T-helper 17 cell (primary cell): ENCODE measurements at places on chromosomes 2 and 18.

DNA sequence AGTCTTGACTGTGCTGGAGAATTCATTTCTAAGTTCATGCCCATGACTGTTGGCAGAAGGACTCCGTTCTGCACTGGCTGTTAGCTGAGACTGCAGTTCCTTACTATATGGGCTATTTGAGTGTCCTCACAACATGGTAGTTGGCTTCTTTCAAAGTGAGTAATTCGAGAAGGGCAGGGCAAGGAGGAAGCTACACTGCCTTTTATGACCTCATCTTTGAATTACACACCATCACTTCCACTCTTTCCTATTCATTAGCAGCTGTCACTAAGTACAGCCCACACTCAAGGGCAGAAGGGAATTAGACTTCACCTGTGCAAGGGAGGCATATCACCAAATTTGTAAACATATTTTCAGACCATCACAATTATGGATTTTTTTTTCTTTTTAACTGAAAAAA lies 55.9 kb upstream of the EPAS1 start:
- DNase-seq: no peak

DNA sequence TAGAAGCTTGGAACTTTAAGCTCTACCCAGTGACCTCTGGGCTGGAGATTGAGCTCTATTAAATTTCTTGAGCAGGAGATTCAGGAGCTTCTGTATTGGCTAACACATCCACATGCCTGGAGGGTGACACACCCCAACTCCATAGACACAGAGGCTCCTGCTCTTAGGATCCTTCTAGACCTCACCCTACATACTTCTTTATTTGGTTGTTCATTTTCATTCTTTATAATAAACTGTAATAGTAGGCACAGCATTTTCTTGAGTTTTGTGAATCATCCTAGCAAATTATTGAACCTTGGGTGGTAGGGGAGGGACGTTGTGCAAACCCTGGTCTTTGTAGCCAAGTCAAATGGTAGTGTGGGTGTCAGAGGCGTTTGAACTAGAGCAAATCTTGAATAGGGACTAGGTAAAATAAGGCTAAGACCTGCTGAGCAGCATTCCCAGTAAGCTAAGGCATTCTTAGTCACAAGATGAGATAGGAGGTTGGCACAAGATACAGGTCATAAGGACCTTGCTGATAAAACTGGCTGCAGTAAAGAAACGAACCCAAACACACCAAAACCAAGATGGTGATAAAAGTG lies 323.8 kb upstream of the GALNT5 start:
- DNase-seq: no peak

DNA sequence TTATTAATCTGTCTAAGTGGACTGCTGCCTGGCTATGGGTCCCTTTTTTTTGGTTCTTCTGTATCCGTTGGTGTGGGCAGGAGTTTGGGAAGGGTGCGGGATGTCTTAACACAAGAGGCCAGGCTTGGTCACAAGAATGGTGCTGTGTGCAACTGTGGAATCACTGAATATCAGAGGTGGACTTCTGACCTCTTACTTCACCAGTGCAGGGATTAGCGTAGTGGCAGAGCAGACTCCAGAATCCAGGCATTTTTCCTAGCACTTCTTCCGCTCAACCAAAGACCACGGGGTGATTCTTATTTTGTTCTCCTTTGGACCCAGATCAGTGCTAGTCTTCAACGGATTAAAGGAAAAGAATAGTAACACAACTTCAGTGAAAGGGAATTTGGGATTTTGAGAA lies 254.3 kb upstream of the TNP1 start:
- DNase-seq: no peak

GRCh38 chr2:140814141-140814540 lies 1316.7 kb downstream of the LRP1B start:
- DNase-seq: no peak

DNA sequence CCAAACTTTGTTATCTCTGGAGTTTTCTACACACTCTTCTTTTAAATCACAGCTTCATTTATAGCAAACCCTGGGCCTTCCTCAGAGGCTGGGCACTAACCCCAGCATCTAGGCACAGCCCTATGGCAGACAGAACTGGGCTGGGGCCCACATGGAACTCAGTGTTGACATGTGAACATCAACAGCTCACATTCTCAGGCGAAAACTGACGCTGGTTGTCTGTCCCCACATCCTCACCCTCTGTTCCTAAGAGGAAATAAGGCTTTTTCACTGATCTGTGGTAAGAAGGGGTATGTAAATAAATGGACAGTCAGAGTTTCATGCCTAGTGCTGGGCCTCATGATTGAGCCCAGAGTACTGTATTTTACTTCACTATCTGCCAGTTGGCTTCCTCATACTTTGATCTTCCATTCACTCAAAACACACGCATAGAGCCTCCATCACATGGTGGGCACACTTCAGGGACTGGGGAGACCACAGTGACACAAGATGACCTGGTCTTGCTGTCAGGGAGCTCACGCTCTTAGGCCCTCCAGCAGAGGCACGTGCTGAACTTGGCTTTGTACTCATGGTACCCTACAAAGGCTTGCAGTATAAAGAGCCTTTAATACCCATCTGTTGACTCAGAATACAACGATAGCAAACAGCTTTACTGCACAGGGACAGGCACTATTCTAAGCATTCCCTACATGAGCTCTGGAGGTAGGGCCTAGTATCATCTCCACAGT lies 43.0 kb downstream of the EFEMP1 start:
- DNase-seq: no peak

GRCh38 chr2:73776381-73776780 lies 3.5 kb downstream of the DUSP11 start:
- DNase-seq: no peak

DNA sequence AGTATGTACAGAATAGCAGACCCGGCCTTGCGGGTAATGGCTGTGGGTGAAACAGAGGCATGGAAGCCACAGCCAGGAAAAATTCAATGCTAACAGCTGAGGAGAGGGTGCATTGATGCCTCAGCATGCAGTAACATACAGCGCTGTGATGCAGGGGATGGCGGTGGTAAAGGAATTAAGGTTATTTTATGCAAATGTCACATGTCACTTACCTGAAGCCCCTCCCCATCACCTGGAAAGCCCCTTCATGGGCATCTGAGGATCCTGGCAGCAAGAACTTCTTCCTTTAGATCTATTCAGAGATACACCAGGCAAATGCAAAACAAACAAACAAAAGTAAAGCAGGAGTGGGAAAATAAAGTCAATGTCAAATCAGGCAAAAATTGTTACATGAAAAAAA lies 1.7 kb upstream of the SP110 start:
- DNase-seq: no peak

DNA sequence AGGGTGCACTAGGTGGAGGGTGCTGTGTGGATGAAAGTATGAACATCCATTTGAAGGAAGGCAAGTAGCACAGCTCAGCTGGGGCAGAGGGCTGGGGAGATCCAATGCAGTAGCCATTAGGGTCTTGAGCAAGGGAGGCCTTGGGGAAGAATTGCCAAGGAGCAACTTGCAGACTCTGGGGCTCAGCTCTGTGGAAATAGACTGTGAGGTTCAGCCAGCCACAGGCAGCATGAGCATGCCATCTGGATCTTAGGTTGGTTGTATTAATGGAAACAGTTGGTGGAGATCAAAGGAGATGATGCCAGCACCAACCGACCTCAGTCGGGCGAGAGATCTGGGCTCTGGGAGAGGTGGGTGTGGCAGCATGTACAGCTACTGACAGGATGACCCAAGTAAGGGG lies 5.6 kb downstream of the ZAP70 start:
- no peak for DNase-seq

- no peak for DNase-seq
Observed at GRCh38 chr18:13616041-13616440, 110.3 kb downstream of the FAM210A start.

- no peak for DNase-seq
Observed at GRCh38 chr18:9153256-9153655, 16.7 kb downstream of the ANKRD12 start.

DNA sequence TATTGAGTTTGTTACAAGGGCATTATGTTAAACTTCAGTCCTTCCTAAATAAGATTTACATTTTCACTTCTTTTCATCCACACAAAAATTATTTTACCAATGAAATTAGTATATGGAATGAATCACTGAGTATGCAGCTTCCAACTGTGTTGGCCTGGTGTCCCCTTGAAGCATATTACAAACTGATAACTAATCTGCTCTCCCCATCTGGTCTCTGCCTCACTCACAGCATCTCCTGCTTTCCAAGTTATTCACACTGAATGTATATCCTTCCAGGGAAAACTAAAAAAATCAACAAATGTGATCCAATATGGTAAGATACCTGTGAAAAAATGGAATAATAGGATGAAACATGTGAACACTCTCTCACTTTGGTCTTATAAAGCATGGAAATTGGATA lies 90.0 kb upstream of the NYAP2 start:
- DNase-seq: no peak

DNA sequence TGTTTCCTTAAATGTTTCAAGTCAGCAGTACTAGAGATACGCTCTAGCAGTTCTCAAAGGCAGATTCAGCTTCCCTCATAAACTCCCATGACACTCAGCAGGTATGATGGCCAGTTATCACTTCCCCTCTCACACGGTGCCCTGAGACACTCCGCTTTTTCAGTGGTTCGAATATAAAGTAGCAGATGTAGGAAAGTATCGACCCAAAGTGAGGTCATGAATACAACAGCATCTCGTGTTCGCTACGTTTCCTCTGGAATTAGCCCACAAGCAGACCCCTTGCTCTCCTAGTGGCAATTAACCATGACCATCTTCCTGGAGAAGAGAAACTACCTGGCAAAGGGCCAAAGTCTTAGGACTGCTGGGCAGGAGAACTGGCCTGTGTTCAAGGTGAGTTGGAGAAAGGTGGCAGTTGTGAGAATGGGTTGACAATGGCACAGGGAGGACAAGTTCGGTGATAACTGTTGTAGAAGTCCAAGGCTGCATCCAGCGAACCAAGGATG lies 9.3 kb upstream of the AGBL5 start:
- no peak for DNase-seq

- DNase-seq: no peak
Observed at GRCh38 chr18:76670564-76671288, 151.6 kb upstream of the ZNF236 start.

DNA sequence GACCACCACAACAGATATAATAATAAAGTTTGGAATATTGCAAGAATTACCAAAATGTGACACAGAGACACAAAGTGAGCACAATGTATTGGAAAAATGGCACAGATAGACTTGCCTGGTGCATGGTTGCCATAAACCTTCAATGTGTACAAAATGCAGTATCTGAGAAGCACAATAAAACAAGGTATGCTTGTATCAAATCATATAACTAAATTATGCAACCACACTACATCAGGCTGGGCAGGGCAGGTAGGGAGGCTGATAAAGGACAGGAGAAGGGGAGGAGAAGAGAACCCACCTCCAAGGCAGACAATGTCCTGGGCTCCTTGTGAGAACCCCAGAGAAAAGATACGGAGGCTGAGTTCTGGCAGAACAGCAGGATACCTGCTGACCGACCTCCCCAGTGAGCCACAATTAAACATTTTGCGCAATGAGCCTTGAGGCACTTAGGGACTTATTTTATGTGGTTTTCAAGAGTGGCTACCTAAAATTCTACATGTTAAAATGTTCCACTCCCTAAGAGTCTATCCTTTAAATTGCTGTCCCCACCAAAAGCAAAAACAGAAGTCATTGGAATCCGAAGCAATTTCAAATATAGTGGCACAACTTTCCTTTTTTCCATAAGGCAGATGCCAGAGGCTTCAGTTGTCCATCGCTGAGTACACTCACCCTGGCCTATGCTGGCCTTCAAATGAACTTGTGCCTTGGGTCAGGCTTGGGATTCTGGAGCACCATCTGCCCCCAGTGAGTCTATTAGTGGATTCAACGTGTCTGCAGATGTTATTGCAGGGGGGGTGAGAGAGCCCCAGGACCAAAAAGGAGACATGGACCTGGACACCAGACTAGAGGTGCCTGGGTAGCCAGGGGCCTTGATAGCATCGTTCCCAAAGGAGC lies 16.8 kb downstream of the WDFY1 start:
- DNase-seq: no peak

- DNase-seq: no peak
Observed at GRCh38 chr2:238173692-238174091, 14.9 kb downstream of the ERFE start.
